ENCODE measurements at places on chromosomes 5 and 9.

DNA sequence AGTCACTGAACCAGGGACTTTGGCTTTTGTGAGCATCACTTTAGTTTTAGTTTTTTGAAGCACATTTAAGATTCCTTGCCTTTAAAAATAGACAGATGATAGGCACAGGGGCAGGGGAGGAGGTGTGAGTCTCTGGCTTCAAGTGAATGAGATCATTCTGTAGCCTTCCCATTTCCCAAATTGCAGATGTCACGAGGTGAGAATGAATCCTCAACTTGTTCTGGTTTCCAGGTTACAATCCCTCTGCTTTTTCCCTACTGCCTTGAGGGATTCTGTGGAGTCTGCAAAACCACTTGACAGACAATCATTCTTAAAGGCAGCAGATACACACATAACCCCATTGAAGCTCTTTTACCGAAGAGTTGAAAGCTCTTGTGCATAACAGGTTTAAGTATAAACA lies 332.4 kb downstream of the DMAC1 start:
- DNase-seq, result no peak

DNA sequence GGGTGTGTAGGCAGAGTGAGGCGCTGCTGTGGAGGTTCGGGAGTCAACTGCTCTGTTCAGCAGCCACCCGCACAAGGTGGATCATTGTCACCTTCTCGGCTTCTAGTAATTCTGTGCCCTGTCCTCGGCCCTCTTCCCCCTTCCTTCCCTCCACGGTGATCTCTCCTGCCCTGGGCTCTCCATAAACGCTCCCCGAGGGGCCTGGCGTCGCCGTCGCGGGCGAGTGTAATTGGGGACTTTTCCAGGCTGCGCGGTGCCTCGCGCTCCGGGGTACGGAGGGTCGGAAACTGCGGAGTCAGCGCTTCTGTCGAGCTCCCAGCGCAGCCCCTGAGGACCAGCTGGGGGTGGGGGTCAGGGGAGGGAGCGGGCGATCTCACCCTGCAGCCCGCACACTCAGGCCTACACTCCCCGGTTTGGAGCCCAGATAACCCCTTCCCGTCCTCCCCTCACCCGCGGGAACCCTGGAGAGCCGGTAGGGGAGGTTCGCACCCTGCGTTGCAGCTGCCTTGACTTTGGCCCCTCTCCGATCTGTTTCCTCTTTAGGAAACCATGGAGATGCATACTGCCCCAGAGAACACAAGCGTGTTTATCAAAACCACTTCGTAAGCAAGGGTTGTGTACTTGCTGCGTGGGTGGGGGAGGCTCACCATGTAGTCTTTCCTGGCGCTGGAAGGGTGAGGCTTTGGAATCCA lies 188.3 kb upstream of the ZNF618 start:
- DNase-seq, result no peak

GRCh38 chr9:97874624-97875023 lies 21.6 kb downstream of the FOXE1 start:
- no peak for DNase-seq

- DNase-seq, result no peak
Observed at GRCh38 chr5:15285901-15286583, 213.9 kb upstream of the FBXL7 start.

- no peak for DNase-seq
Observed at GRCh38 chr9:73558471-73558870, 406.8 kb downstream of the ANXA1 start.

DNA sequence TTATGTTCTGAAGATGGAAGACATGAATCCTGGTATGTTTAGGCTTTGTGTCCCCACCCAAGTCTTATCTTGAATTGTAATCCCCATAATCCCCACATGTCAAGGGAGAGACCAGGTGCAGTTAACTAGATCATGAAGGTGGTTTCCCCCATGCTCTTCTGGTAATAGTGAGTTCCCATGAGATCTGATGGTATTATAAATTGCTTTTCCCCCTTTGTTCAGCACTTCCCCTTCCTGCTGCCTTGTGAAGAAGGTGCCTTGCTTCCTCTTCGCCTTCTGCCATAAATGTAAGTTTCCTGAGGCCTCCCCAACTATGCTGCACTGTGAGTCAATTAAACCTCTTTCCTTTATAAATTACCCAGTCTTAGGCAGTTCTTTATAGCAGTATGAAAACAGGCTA lies 229.0 kb downstream of the ARL15 start:
- DNase-seq, result no peak

GRCh38 chr9:114250235-114250568 lies 72.7 kb upstream of the ORM1 start:
- DNase-seq, result no peak

DNA sequence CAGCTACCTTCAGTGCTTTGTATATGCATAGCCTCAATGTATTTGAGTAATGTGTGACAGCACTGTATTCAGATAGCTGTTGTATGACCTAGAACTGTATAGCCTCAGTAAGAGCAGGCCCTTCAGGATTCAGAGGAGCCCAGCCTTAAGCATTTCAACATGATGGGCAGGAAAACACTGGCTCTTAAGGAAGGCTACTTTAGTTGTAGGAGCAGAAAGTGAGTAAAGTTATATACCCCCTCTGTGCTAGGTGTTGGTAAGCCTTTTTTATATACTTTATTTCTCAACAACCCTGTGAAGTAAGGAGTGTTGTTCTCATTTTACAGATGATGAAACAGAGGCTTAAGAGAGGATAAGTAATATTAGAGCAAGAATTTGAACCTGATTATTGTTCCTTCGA lies 1.5 kb upstream of the GPR21 start:
- DNase-seq, result no peak

- no peak for DNase-seq
Observed at GRCh38 chr5:142459209-142459608, 134.4 kb upstream of the SPRY4 start.

DNA sequence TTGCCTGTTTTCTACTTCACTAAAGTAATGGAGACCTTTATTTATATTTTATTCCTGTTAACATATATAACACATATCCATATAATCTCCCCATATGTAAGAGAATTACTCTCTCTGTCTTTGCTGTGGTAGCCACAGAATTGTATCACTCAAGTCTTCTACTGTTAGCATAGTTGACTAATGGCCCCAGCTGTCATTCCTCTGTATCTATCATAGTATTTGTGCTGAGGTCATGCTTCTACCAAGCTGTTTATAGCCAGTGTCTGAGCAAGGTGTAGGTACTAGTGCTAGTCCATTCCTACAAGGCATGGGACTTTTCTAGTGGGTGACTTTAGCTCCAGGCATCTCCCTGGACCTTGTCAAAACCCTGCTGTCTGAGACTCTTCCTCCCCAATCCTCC lies 244.1 kb downstream of the KIAA0825 start:
- DNase-seq, result no peak

- DNase-seq, result no peak
Observed at GRCh38 chr5:59190746-59191145, 607.9 kb downstream of the RAB3C start.

DNA sequence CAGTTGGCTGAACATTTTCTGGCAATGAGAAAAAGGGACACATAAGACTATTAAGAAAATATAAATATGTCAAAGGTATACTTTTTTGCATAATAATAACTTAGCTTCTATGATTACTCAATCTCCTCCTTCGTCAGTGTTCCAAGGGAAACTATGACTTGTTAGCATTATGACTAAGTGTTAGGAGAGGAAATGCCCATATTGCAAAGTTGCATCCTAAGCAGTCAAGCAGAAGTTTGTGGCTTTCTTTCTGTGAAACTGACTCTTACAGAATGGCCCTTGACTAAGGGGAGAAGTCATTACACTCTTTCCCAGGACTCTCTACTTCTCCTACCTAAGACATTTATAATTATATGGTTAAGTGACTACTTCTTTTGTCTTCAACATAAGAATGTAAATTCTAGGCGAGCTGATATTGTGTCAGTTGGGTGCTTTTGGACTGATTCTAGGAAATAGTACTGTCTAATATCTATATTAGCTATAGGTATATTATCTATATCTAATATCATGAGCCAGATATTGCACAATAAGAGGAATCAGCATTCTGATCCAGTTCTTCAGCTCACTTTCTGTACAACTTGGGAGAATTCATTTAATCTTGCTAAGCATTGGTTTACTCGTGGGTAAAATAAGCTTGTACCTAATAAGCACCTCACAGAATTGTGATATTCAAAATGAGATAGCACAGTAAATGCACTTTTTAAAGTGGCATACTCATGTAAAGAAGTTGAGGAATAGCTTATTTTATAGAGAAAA lies 16.4 kb upstream of the SPINK6 start:
- DNase-seq, result no peak

DNA sequence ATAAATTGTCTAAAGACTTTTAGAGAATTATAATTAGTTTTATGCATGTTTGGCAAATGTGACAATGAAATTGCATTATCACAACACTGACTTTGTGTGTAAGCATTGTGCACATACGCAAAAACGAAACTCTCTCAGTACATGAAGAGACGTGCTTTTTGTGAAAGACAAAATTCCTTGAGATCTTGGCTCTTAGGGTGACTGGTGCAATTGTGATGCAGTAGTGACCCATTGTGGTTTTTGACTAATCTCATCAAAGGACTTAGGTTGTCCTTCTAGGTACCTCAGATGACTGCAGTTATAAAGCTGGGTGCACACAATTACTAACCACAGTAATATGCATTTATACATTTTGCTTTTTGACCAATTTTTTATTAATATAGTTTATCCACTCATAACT lies 25.3 kb upstream of the TYRP1 start:
- no peak for DNase-seq

DNA sequence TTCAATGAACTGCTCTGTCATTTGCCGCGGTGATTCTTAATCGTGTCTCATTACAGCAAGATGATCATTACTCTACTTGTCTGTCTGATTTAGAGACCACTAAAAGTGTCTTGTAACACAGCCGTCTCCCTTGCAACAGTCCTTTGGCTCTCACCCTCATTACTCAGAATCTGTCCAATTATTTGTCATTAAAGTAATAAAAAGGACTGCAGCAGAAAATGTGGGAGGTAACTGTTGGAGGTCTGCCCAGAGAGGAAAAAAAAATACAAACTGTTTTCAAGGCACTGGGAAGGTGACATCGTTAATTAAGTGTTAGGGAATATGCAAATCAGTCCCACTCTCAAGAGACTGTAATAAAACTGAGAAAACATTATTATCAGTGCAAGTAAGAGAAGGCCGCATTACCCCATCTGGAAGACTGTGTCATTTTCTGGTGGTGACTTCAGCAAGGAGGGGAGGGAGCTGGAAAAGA lies 281.0 kb downstream of the RASEF start:
- no peak for DNase-seq

DNA sequence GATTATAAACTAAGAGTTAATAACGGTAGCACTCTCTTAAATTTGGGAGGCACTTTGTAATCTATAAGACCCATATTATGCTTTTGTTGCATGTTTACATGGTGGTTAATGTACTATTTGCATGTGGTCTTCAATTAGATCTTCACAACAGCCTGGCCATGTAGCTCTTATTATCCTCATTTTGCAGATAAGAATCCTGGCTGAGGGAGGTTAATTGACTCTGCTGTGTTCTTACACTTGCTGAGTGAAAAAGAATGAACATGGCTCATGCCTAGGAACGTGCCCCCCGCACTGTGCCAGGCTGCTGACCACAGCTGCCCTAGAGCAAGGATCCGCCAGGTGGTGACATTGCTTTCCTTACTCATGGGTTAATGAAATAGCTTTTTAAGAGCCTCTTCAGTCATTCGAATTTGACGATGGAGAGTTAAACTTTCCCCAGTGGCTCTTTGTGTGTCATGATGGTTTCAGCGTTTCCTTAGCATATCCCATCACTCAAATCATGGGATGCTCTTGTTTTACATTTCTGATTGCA lies 97.9 kb downstream of the CDH6 start:
- no peak for DNase-seq

DNA sequence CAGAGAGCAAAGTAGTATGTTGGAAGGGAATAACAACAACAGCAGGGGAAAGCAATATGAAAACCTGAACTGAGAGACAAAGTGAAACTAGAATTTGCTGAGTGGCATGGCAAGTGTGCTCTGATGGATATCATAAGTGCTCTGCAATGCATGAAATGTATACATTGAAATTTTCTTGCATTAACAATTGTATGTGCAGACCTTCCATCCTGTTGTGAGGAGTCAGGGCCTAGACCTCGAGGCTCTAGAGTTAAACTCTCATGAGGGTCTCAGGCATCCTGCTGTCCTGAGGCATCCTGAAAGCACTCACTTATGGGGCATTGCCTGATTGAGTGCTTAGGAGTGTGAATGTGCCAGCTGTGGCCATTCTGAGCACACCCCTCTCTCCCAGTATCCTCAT lies 1.1 kb downstream of the ECM2 start:
- DNase-seq, result no peak

GRCh38 chr9:7509576-7510145 lies 289.9 kb downstream of the DMAC1 start:
- DNase-seq, result no peak

- no peak for DNase-seq
Observed at GRCh38 chr5:152374711-152375275, 30.3 kb downstream of the NMUR2 start.

GRCh38 chr5:56083286-56083854 lies 88.6 kb upstream of the IL6ST start:
- no peak for DNase-seq

DNA sequence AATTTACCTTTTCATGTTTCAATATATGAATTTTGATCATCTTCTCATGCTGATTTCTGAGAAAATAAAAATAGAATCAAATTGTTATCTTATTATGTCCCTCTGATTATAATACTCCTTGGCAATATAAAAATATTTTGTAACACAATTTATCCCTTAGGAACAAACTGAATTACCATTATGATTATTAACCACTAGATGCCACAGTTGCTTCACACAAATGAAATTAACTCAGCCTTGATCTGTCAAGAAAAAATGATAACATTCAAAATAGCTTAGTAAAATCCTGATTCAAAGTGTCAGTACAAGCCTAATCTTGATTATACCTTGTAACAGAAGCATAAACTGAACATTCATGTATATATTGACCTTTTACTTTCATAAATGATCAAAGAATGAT lies 4.8 kb upstream of the CHSY3 start:
- DNase-seq, result no peak

DNA sequence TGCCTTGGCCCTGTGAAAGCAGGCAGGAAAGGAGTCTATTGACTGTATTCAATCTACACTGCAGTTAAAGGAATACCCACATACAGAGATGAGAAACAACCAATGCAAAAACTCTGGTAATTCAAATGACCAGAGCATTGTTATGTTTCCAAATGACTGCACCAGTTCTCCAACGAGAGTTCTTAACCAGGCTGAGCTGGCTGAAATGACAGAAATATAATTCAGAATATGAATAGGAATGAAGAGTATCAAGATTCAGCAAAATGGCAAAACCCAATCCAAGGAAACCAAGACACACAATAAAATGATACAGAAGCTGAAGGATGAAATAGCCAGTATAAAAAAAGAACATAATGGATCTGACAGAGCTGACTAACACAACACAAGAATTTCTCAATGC lies 119.1 kb downstream of the HTR4 start:
- DNase-seq, result no peak

DNA sequence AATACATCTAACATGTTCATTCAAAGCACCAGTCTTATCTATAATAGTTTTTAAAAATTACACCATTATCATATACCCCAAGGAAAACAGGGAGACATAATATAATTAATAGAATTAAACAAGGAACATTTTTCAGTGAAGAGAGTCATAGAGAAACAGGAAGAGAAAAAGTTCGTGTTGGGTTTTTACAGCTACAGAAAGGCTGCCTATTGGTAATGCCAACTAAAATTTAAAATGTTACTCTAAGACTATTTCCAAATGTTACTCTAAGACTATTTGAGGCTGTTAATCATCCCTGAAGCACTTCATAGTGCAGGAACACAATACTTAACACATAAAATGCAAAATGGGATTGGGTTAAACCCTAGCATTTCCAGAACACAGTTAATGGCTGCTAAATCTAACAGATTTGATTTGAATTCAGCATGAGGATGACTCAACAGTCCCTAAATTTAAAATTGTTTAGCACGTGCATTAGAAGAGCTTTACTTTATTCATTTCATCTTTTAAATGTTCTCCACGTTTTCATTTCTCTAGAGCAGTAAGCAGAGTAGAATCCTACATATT lies 54.5 kb downstream of the OXCT1 start:
- no peak for DNase-seq

Data from stimulated activated CD8-positive, alpha-beta memory T cell treated with anti-CD3 and anti-CD28 coated beads, Interleukin-12 subunit alpha, Interleukin-12 subunit beta, amount 100 ng/mL, for 4 hours (primary cell).